Lower leg skin (tissue), 4 donors: ENCODE measurements at places on chromosomes 4 and X. TPM values are rescaled to one million over a fixed set of nuclear protein-coding genes. Genes with fewer than 3 reads are reported as not detected.
A peak's percentile ranks its signal among the peaks of the same experiment; 100 is the strongest.

RPS6KA6 gene
- total RNA-seq: 4.1 TPM

BTK gene
- 3.5 TPM for total RNA-seq

RASSF6 gene
- total RNA-seq: 12.9 TPM

GRPR gene
- total RNA-seq: not detected

CLCN4 gene
- total RNA-seq: 0.54 TPM

NEUROG2 gene
- not detected for total RNA-seq

GAGE1 gene
- total RNA-seq: not detected

SULT1E1 gene
- total RNA-seq: 39.5 TPM

CT45A1 gene
- not detected for total RNA-seq

SRPX2 gene
- total RNA-seq: 9.0 TPM

SSX4 gene
- total RNA-seq: not detected

RHOXF1 gene
- 5.5 TPM for total RNA-seq

CDKL2 gene
- 2.5 TPM for total RNA-seq

HSD17B10 gene
- total RNA-seq: 61.2 TPM

GRXCR1 gene
- total RNA-seq: not detected

DNA sequence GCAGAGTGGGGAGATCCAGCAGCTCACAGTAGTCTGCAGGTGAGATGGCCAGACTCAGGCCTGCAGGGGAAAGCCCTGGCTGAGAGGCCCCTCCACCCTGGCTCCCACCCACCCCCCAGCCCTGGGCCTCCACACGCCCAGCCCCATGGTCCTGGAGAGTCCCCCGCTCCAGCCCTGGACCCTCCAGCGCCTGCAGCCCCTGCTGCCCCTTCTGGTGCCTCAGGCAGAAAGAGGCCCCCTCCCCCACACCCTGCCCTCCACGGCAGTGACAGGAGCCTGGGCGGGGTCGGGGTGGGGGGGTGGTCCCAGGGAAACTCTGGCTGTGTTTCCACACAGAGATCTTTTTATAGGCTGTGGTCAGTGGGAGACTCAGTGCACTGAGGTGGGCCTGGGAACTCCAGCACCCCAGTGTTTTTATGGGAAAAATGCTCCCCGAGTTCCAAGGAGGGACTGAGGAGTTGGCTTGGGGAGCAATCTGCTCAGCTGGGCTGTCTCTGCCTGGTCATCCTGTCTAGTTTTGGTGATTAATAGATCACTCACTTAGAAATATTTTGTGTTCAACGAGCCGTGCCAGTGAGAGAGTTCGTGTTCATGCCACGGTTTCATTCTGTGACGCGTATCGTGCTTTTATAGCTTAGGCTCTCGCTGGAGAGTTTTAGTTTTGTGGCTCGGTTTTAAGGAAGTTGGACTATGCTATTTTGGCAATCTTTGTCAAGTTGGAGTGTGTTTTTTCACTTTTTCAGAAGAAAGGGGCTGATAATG, 53.1 kb upstream of the HGFAC start:
- no peak for DNase-seq

DNA sequence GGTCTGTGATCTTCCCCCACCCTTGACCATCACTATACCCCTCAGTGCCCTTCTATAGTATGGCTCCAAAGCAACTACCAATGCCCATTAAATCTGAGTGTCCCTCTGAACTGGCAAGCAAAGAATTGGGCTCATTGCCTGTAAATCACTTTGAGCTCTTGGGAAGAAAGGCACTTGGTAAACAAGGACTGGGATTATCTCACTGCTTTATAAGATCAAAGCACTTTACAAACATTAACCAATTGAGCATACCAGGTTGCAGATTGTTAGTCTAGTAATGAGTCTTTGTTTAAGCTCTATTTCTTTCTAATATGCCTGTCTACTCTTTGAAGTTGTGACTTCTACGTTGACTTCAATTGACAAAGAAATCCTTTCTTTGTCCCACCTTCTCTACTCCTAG, 34.1 kb downstream of the AREG start:
- no peak for DNase-seq

DNA sequence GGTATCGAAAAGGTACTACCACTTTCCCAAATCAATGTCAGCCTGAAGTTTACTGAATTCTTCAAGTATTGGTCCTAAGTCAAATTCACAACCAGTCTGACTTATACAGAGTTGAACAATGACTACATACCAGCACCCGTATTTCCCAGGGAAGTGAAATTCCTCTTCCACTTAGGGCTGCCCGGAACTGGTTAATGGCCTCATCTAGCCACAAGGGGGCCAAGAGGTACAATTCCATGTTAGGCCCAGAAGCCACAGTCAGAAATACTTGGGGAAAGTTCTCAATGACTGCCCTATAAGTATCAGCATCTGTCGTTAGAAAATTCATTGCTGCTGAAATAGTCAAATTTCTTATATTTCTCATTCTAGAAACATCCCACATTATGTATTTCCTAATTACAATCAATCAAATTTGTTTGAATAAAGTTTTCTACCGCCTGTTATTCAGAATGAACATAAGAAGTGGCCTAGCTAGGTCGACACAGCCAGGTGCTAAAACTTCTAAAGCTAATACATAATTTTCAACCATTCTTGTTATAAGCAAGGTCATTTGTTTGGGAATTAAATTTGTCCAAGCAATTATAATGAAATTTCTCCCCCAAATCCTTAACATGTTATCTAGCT, 5.6 kb upstream of the PCDH7 start:
- DNase-seq: no peak

DNA sequence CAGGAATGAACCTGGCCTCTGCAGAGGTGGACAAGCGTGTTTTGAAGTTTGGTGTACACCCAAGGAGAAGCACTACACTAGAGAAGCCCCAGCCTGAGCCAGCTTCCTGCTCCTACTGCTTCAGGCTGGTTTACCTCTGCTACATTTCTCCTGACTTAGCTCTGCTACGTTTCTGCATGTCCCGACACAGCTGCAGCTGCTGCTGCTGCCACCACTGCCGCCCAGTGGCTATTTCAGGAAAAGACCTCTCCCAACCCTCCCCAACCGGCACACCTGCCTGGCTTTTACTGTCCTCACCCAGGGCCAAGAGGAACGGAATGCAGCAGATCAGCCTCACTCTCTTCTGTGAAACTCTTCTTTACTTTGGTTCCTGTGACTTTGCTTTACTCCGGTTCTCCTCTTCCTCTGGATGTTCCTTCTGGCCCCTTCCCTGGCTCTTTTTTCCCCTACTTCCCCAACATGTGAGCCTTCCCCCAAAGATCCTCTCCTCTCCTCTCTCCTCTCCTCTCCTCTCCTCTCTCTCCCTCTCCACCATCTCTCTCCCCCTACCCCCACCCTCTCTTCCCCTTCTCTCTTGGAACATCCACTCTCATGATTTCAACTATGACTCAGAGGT, 3.1 kb upstream of the P2RY4 start:
- DNase-seq: peak; percentile 18

DNA sequence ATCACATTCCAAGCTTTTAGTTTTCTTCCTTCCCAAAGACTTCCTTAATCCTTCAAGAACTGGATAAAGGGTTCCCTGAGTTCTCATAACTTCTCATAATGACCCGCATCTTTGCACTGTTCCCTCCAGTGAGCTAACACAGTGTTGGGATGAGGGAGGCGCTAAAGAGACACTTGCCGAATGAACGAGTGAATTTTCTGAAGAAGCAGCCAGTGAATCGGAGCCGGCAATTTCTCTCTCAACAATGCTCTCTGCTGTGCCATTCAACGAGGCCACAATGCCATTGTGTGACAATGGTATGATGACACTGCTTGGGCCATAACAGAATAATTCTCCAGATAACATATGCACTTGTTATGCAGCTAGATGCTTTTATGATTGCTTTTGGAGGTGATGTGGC, 51.4 kb upstream of the ZFP42 start:
- no peak for DNase-seq

DNA sequence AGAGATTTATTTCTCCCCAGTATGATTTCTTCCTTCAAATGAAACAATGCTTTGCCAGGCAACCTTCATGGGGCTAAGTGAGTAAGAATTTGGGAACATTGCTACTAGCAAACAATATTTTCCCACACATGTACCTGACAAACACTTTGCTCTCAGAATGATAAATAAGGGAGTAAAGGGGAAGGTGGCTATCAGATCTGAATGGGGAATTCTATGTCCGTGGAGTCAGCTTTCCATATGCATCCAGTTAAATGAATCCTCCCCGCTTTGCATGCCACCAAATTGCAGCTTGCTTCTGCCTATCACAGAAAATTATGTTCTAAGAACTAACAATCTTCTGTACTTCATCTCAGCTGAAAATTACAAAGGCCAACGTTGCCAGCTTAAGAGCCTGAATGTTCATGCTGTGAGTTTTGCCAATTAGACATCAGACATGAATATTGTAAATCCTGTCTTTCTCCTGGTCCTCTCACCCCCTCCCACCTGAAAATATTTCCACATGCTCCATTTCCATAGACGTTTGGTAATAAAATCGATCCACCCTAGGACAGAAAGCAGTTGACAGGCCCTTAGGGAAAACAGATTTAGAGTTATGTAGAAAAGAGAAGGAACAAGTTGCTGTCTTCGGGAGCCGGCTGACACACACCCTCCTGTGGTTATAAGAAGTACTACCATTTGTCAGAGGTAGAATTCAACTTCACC, 6.3 kb downstream of the MEPE start:
- DNase-seq: no peak

DNA sequence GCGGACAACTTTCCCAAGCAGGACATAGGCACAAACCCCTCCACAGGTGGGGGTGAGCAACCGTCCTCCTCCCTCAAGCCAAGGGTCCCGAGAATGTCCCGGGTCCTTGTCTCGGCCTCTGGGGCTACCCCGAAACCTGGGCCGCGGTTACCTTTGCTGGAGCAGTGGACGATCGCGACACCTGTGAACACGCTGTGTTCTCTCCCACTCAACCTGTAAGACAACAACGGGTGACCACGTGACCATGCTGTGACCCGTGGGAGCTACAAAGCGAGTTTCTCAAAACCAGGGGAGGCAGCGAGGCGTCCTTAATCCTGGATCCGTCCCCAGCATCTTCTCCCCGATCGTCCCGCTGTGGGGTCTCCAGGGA, 17.9 kb downstream of the ASMTL start:
- no peak for DNase-seq

GRCh38 chr4:25028851-25029250, 1.9 kb downstream of the LGI2 start:
- no peak for DNase-seq

- DNase-seq: no peak
Measured at GRCh38 chr4:95534032-95534431, 14.7 kb downstream of the UNC5C start.

DNA sequence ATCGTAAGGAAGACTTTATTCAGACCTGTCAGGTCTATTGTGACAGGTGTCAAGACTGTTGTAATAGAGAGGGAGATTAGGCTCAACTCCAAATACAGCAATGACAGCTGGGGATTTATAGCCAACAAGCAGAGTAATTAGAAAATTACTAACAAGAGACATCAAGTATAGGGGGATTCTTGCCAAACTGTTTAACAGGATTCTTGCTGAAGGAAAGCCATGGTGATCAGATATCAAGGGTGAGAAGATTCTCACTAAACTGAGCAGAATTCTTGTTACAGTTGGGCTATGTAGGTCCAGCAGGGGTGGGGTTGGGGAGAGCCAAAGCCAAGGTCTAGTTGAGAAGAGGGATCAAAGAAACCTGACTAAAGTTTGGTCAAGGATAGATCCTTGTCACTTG, 461.0 kb upstream of the GALNT7 start:
- no peak for DNase-seq

- no peak for DNase-seq
Measured at GRCh38 chr4:40276546-40276945, 58.6 kb upstream of the CHRNA9 start.

GRCh38 chrX:71828086-71828485, 64.9 kb downstream of the CXorf49B start:
- no peak for DNase-seq

- no peak for DNase-seq
Measured at GRCh38 chrX:25175743-25176142, 160.0 kb upstream of the ARX start.
